ENCODE measurements at places on chromosomes 7 and 10.

GRCh38 chr7:78412216-78412858 lies 613.8 kb downstream of the PHTF2 start:
- no peak for DNase-seq

GRCh38 chr10:8323428-8324054 lies 269.1 kb downstream of the GATA3 start:
- DNase-seq: no peak

DNA sequence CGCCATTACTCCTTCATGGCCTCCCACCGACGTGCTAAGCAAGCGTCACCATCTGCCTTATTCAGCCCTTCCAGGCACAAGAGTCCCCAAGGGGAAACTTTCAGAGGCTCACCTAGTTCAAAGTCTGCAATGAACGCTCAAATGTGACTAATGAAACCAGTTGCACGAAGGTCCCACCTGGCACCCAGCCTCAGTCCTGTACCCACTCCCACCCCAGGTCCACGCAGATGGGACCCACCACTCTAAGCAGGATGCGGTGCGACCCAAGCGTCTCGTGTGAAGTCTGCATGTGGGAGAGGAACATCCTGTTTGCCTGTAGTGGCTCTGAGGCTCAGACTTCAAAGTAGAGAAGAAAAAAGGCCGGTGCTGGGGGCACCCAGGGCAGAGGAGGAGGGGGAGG lies 40.3 kb downstream of the RGS10 start:
- no peak for DNase-seq

DNA sequence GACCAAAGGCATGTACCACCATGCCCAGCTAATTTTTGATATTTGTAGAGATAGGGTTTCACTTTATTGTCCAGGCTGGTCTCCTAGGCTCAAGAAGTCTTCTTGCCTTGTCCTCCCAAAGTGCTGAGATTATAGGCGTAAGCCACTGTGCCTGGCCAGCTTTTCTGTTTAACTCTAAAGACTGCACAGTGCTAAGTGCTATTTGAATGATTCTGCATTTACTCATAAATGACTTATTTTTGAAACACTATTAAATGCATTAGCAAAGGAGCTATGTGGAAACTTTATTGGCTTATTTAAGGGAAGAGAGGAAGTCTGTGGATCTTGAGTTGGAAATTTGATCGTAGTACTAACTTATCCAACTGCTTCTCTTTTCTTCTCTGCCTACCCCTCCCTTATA lies 89.1 kb downstream of the NT5C2 start:
- DNase-seq: no peak

DNA sequence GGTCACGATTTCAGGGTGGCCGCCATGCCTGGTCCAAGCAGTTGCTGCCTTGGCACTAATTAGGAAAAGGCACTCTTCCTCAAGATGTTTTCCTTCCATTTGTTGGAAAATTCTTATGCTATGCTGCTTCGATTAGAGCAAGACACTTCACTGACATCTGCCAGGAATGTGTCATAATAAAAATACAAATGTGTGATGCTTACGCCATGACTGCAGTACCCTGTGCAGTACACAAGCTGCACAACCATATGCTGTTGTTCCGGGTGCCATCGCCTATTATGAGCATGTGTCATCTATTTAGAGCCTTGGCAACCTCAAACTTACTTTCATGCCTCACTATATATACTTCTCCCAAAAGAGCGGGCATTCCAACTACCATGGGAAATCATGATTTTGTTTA lies 14.9 kb upstream of the MPP7 start:
- no peak for DNase-seq

GRCh38 chr7:27179503-27180430 lies 5.3 kb downstream of the HOXA11 start:
- DNase-seq: peak; percentile 36

DNA sequence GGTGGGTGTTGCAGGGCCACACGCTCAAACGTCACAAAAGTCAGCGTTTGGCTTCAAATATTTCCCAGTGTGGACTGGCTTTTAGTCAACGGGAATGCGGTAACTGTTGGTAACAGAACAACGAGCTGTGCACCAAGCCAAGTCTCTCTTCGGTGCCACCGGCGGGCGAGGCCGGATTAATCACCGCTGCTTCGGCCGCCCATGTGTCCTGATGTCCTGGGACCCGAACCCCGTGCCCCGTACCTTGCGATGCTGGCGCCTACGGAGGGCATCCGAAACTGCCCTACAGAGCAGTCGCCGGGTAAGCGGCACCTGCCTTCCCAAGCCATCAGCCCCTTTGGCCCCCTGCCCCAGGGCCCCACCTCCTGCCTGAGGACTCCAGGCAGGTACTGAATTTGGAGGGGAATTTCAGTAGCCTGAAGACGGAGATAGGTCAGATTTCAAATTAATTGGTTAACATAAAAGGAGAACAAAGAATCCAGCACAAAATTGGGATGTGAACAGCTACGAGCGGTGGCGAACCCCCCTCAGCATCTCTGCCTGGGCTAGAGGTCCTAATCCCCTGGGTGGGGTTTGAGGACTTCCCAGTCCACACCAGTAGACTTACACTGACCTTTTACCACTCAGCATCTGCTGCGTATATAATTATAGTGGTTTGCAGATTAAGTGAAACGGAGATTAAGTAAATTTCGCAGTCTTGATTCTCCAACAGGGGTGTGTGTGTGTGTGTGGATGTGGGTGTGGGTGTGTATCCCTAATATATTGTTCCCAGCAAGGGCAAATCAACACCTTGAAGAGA lies at the start of gene LRRC72:
LRRC72 (plus strand) TSS at position 84 of the 799 bp plus-strand sequence; CDS start at position 212, 128 bp downstream.
- DNase-seq: no peak

DNA sequence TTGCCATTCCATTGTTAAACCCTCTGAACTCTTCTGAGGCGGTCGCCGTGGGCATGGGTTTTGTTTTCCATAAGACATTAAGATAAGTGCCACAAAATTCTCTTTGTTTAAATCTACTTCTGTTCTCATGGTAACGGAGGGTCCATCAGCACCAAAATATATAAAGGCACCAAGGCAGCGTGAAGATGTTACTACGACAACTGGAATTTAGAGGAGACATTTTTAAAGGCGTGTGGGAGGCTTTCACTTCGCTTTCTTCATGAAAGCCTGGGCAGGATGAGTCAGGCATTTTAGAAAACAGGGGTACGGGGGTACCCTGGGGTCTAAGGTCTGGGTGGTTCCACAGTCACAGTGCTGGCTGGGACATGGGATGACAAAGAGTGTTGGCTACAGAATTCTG lies 34.0 kb downstream of the SMKR1 start:
- DNase-seq: no peak

DNA sequence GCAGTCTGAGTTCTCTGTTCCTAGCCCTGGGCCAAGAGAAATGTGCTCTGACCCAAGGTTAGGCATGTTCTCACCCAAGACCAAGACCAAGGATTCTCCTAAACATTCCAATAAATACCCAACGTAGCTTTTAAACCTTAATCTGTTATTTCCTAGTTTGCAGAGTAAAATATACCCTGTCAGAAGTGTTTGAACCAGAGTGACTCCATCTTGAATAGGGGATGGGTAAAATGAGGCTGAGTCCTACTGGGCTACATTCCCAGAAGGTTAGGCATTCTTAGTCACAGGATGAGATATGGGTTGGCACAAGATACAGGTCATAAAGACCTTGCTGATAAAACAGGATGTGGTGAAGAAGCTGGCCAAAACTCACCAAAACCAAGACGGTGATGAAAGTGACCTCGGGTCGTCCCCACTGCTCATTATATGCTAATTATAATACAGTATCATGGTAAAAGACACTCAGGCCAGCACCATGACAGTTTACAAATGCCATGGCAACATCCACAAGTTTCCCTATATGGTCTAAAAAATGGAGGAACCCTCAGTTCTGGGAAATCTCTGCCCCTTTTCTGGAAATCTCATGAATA lies 27.7 kb downstream of the PLXNA4 start:
- no peak for DNase-seq

GRCh38 chr10:72782649-72783330 lies 90.8 kb downstream of the MCU start:
- no peak for DNase-seq

DNA sequence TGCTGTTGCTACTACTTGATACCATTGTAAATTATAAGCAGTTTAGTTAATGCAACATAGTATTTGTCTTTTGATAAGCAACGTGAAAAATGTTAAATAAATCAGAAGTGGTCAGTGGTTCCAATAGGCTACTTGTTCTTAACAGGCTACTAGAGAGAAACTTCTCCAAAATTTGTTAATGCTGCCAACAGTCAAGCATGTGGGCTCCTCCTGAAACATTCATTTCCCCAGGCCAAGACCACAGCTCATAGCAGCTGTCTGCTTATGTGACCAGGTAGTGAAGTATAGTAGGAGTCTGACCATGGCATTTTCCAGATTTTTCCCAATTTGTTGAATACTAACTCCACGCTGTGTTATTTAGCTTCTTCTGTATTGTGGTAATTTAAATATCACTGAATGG lies 81.0 kb downstream of the CYP51A1 start:
- no peak for DNase-seq

- DNase-seq: peak; percentile 71
Observed at GRCh38 chr7:104883718-104884452, 130.1 kb upstream of the KMT2E start.

GRCh38 chr10:10716972-10717371 lies 300.7 kb upstream of the CELF2 start:
- no peak for DNase-seq

- DNase-seq: no peak
Observed at GRCh38 chr7:143327903-143328302, 12.0 kb downstream of the CLCN1 start.

DNA sequence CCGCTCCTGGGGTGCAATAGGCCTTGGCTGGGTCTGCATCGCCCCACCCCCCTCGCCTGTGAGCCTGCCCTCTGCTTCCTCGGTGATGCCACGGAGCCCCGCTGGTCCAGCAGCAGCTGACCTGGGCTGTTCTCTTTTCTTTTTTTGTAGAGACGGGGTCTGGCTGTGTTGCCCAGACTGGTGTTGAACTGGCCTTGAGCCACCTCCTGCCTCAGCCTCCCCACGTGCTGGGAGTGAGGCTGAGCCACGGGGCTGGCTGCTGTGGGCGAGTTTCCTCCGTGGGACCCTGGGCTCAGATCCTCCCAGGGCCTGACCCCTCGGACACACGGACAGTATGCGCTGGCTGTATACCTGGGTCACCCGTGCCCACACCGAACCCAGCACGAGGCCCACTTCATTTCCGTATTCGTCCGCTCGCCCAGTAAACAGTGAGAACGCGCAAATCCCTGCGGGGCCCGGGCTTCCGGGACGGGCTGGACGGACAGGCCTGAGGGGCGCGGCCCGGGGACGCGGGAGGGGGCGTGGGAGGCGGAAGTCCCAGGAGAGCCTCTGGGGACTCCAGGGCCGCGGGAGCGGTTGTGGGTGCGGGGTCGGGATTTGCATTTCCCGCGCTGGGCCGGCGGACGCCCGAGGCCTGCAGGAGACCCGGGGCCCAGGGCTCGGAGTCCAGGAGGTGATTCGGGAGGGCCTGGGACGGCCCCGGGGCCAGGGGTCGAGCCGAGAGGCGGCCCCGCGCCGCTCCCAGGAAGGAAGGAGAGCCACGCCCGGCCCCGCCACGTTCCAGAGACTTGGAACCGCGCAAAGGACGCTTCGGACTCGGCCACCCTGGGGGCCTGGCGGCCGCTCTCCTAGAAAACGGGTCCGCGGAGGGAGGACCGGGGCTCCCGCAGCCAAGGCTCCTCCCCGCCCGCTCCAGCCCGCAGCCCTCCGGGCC lies 57.7 kb upstream of the DNAJB6 start:
- no peak for DNase-seq

All from SK-N-DZ (cell line).